ENCODE measurements at places on chromosomes 6 and 20.
A peak's percentile ranks its signal among the peaks of the same experiment; 100 is the strongest.

DNA sequence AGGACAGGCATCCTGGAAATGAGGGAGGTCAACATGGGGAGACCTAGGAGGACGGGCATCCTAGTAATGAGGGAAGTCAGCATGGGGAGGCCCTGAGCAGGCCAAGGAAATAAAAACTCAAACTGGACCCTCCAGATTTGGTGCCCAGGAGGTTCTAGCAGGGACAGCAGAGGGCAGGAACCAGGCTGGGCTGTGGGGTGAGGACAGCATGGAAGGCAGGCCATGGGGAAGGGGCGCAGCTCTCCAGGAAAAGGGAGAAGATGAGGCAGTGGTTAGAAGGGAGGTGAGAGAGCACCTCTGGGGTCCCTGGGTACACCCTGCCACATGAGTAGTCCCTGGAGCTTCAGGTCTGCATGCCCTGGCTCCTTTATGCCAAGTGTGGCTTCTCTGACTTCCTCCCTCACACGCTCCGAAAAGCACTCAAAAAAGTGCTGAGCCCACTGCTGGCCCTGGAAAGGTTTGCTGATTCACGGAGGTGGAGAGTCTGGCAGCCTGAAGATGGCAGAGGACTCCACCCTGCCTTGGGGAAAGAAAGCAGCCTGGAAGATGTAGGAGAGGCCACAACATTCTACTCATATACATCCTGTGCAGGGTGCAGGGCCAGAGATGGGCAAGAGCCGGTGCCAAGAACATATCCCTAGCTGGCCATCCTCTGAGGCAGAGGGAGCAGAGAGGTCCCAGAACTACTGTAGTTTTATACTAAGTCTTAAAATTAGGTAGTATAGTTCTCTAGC lies 154.9 kb downstream of the MRPL14 start:
- no peak for DNase-seq

DNA sequence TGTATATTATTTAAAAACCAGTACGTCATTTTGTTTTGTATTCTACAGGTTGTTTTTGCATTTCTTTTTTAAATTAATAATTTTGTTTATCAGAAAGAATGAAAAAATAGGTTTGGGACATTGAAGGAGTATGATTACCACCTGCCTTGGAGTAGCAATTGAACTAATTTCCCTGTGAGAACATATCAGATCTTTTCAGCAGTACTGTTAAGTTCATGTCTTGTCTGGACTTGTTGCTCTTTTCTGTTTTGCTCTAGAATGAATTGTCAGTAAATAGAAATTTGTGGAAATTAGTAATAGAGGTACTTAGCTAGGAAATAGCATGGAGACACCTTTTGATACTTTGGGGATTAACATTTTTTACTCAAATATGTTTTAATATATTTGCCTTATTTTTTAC lies 24.3 kb downstream of the HSF2 start:
- no peak for DNase-seq

GRCh38 chr6:139336488-139336887 lies 38.0 kb downstream of the CITED2 start:
- DNase-seq: no peak

GRCh38 chr6:28980852-28981430 lies 24.2 kb downstream of the ZNF311 start:
- peak; percentile 36 for DNase-seq

DNA sequence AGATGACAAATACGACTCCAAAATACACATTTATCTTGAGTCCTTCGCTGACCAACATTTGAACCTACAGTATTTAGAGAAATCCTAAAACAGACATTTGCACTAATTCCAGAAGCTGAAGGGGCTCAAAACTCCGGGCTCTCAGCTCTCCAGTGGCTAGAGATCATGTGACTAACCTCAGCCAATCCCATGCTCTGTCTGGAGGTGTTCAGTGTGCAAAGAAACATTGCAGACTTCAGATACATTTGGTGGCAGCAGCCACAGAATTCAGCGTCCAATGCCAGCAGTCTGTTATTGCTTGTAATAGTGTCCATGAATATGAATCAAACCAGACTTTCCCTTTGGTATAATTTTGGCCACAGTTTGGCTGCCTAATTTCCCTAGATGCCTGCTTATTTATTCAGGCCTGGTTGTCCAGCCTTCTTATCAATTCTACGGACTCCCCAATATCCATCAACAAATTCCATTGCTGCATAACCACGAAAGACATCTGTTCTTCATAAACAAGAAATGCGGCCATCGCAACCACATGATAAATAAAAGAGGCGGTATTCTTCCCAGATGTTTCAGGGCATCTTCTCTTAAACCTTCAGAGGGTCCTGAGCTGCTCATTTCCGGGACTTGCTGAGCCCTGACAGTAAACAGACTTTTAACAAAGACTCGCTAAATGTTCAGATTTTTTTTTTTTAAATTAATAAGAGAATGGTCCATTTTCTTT lies 14.5 kb upstream of the CYP24A1 start:
- no peak for DNase-seq

GRCh38 chr20:16952965-16953364 lies 204.8 kb downstream of the OTOR start:
- no peak for DNase-seq

DNA sequence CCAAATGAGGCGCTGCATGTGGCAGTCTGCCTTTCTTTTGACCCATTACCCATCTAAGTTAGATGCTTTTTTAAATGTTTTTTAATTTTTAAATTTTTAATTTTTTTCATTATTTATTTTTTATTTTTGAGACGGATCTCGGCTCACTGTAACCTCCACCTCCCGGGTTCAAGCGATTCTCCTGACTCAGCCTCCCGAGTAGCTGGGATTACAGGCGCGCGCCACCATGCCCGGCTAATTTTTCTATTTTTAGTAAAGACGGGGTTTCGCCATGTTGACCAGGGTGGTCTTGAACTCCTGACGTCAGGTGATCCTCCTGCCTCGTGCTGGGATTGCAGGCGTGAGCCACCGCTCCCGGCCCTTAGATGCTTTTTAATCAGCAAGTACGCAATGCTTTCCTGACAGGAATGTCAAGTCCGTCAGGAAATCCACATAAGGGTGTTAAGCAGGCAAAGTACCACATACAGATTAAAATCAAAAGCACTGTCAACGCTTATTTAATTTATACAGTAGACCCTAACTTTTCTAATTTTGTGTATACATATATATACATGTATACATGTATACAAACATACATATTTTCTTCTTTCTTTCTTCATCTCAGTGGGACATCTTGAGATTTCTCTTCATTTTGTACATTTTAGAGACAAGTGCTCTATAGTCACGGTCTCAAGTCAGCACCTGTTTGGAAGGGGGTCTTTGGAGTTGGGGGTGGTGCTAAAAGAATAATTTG lies 995 bp upstream of the GSTA4 start:
- peak; percentile 43 for DNase-seq

GRCh38 chr20:16472045-16472872 lies 101.0 kb downstream of the KIF16B start:
- DNase-seq: no peak

GRCh38 chr20:34861386-34862084 lies 11.1 kb downstream of the GGT7 start:
- no peak for DNase-seq

DNA sequence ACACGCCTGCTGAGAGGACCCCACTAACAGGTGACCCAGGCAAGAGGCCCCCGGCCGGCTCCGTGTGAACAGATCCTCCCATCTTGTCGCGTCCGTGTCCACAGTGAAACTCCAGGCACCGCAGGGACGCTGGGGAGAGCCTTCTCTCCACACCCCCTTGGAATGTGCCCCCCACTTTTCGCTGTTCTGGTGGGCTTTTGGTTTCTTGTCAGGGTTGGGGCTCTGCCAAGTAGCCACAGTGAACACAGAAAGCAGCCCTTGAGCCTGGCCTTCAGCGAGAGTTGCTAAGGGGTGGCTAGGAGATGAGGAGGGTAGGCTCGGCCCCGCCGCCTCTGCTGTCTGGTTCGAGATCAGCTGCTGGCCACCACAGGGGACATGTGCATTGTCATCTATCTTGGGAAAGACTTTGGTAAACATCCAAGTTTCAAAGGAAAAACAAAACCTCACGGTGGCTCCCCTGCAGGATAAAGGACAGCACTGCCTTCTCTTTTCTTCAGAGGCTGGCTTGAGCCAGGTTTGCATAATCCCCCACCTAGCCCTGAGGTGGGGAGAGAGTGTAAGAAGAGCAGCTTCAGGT lies 22.7 kb downstream of the SYNDIG1 start:
- DNase-seq: no peak

GRCh38 chr6:170221052-170221752 lies 69.7 kb downstream of the DLL1 start:
- no peak for DNase-seq

DNA sequence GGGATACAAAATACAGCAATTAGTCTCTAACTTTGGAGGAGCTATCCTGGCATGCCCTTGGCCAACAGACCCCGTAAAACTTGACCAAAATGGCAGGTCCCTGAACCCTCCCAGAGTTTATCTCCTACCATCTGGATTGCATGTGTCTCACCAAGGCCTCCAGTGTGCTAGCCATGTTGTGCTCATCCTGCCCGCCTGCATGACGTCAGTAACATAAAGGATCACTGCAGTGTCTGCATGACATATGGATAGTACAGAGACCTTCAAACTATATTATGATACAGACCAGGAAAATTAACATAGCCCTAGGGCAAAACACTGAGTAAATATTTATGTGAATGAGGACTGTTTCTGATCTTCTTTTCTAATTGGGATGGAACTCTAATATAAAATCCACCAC lies 25.3 kb downstream of the CPXM1 start:
- DNase-seq: no peak

GRCh38 chr20:15375836-15376235 lies 1038.4 kb upstream of the FLRT3 start:
- DNase-seq: no peak

GRCh38 chr6:116876107-116876506 lies 935 bp upstream of the RFX6 start:
- no peak for DNase-seq

- no peak for DNase-seq
Observed at GRCh38 chr6:53523511-53524454, 21.1 kb downstream of the GCLC start.

DNA sequence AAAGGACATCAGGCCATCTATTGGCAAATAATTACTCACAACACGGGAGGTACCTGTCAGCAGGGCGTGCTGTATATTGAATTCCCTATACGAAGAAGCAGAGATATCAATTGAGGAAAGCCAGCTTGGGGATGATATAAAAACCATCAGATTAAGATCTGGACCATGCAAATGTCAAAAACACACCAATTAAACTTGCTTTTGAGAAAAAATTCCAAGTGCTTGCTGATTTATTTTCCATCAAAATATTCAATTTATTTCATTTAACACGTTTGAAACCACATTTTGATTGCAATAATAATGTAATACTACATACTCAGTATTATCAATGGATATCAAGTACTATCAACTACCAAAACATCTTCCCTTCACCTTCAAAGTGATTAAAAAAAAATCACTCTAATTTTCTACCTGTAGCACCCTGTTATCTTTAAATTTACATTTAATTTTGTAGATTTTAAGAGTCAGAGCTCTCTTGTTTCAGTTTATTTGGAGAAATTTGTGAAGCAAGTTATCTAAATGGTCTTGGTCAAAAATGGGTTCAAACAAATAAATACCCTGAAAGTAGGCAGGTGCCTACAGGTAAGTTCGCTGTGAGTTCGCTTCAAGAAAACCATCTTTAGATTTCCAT lies 6.8 kb upstream of the TBX18 start:
- no peak for DNase-seq

- no peak for DNase-seq
Observed at GRCh38 chr6:127415096-127415495, 44.1 kb downstream of the KIAA0408 start.

DNA sequence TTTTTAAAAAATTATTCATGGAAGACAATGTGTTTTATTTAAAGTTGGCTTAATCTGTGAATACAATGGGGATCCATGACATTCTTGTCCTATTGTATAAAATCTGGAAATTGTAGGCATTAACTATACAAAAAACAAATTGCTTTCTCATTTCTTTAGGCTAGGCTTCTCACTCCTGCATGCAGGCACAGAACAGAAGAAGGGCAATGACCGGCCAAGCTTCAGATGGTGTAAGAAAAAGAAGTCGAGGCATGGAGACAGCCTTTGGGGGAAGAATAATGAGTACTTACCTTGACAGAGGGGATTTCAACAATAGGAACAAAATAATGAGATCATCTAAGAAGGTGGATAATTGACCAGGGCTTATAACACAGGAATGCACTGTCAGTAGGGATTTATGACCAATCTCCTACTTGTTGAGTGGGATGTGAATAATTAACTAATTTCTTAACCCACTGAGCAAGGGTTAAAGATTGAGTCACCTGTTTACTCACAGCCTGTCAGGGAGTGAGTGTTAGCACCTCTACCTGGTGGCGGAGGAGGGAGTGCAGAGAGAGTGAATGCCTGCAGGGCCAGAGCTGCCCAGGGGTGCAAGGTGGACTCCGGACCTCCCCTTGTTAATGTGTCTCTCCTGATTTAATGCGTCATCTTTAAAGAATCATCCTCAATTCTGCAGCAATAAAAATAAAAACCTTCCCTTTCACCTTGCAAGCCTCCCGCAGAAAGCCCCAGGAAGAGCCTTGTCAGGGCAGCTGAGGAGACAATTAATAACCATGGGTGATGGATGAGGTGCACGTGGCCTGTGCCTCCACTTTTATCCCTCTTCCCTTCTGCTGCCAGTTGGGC lies 3.9 kb downstream of the SLC22A2 start:
- no peak for DNase-seq

DNA sequence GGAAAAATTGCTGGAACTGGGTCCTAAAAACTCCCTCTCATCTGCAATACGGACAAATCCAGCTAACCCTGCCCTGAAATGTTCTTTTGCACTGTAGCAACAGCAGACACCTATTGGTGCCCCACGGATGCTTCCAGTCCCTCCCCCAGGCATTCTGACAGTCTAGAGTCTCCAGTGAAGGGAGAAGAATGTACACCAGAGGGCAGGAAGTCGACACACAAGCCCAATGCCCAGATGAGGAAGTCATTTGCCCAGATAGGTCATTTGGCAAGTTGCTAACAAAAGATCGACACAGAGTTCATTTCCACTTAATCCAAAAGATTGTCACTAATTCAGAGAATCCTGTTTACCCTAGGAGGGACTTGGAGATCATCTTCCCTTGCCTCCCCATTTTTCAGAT lies 293.0 kb upstream of the PRDM1 start:
- DNase-seq: peak; percentile 6
